ENCODE measurements at places on chromosomes 2 and 18.

- DNase-seq = no peak
These were observed 336.0 kb downstream of the ADCYAP1 start for GRCh38 chr18:1240701-1241100.

- no peak for DNase-seq
These were observed 51.1 kb downstream of the CAPN13 start for GRCh38 chr2:30756051-30756719.

- DNase-seq = no peak
These were observed 34.2 kb upstream of the COL6A3 start for GRCh38 chr2:237448171-237448570.

- DNase-seq = no peak
These were observed 78.3 kb downstream of the HDAC4 start for GRCh38 chr2:239322416-239323086.

GRCh38 chr2:231397011-231397927 is 1.8 kb downstream of the B3GNT7 start:
- no peak for DNase-seq
